ENCODE measurements at places on chromosomes 2 and 18.

GRCh38 chr2:140624200-140624599 is 1506.6 kb downstream of the LRP1B start:
- DNase-seq: no peak

GRCh38 chr2:157326698-157327097 is 1.1 kb upstream of the ERMN start:
- DNase-seq: no peak

DNA sequence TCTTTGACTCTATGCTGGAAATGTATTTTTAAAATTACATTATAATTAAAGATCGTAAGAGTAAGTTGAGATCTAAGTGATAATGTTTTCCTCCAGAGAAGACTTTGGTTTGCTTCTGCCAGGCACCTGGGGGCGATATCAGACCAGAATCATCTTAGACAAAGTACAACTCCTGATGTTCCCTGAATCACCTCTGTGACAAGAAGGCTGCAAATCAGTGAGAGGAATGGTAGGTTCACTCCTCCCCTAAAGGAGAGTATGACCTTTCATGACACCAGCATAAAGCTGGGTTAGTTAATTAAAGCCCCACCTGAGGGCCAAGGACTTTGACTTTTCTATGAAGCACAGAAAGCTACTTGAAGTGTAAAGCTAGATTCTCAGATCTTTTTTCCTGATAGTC is 114.4 kb upstream of the DTNA start:
- DNase-seq: no peak

GRCh38 chr2:8709611-8710010 is 27.8 kb downstream of the ID2 start:
- no peak for DNase-seq

DNA sequence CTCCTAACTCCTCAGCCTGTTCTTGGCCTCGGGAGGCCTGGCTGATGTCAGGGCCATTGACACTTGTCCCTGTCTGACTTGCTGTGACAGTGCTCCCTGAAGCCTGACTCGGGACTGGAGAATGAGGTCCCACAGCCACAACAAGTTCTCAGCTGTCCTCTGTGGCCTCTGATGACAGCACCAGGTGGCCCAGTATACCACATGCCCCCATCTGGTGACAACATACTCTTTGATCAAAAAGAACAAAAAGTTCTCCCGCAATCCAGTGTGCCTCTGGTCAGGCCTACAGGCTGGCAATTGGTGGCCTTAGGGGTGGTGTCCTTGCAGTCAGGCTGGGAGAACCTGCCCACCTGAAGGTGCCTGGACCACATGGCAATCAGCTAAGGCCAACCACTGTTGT is 102.6 kb downstream of the SEPTIN10 start:
- DNase-seq: no peak

- no peak for DNase-seq
These were observed 10.4 kb downstream of the TNFRSF11A start for GRCh38 chr18:62335494-62335893.

- no peak for DNase-seq
These were observed 300.9 kb downstream of the NBAS start for GRCh38 chr2:15260196-15260595.

DNA sequence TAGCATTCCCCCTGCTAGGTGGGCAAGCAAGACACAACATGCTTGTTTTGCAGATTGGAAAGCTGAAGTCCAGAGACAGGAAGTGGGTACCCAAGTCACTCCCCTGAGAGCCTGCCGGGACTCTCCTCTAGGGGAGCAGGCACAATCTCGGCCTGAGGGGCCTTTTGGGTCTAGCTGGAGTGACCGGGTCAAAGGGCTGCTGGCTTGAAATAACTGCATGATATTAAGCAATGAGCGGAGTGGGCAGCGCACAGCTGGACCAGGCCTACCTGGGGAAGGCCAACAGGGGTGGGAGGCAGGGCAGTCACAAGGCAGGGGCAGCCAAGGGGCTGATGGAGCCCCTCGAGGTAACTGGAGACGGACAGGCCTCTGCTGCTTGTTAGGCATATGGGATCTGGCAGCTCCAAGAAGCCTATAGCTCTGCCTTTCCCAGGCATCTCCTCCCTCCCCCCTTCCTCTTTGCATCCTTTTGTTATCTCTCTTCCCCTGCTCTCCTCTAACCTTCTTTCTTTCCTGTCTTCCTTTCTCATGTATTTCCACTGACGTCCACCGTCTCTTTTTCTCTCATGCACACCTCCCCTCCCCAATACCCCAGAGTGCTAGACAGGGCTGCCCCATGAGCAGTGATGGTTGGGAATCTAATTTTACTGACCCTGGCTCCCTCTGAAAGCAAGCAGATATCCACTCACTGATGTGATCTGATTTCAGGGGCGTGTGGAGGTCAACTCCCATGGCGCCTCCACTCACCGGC is 237.5 kb downstream of the LOXHD1 start:
- DNase-seq: no peak

- no peak for DNase-seq
These were observed 39.3 kb upstream of the SH3RF3 start for GRCh38 chr2:109089602-109090300.

- DNase-seq: no peak
These were observed 126.2 kb downstream of the TWIST2 start for GRCh38 chr2:238974081-238974480.

DNA sequence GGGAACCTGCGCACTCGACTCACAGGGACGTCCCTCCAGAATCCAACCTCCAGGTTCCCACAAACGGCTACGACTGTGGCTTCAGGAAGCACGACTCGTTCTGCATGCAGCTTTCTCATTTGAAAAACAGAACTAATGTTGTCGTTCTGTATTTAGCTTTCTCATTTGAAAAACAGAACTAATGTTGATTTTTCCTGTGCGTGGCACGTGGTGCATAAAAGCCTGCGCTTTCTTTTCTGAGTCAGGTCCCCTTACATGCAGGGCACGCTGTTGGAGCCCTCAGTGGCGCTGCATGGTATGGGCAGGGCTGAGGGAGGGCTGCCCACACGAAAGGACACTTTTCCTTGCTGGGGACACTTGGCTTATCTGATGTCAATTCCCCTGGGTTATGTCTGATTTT is 124.3 kb downstream of the TMEM18 start:
- DNase-seq: no peak

- no peak for DNase-seq
These were observed 300.8 kb downstream of the CNTNAP5 start for GRCh38 chr2:124325667-124326440.

- no peak for DNase-seq
These were observed 35.2 kb downstream of the ANKAR start for GRCh38 chr2:189709501-189710221.

DNA sequence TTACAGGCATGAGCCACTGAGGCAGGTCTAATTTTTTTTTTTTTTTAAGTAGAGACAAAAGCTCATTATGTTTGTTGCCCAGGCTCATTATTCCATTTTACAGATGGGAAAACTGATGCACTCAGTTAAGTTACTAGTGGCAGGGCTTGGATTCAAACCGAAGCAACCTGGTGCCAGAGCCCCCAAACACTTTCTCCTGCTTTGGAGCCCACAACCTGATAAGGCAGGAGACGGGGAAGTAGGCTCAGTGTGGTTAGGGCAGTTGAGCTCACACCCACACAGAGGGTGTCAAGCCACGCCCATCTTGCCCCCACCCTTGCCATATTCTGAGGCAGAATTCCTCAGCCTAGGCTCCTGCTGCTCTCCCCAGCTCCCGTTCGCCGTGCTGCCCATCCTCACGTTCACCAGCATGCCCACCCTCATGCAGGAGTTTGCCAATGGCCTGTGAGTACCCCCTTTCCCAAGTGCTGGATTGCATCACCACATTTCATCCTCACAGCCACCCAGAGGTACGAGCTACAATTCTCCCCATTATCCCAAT is 5.8 kb upstream of the CTDSP1 start:
- no peak for DNase-seq

GRCh38 chr18:24504401-24504800 is 44.0 kb downstream of the HRH4 start:
- no peak for DNase-seq

- DNase-seq: no peak
These were observed 313.9 kb downstream of the CELF4 start for GRCh38 chr18:37251679-37252078.

GRCh38 chr18:54386043-54386442 is 28.3 kb downstream of the C18orf54 start:
- DNase-seq: no peak

DNA sequence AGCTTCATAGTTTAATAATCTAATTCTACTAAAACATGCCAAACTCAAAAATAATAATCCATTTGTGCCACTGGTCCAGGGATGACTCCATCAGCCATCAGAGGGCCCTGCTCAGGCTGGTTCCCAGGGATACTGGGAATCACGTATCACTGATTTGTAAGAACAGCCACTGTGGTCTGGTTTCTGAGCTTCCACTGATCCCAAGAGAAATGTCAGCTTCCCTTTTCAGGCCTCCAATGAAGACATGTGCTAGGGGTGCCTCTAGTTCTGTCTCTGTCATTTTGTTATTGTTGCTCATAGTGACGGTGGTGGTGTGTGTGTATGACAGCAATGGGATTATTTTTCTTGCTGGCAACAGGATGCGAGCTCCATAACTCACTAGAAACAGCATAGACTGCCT is 83.2 kb downstream of the CELF4 start:
- DNase-seq: no peak

DNA sequence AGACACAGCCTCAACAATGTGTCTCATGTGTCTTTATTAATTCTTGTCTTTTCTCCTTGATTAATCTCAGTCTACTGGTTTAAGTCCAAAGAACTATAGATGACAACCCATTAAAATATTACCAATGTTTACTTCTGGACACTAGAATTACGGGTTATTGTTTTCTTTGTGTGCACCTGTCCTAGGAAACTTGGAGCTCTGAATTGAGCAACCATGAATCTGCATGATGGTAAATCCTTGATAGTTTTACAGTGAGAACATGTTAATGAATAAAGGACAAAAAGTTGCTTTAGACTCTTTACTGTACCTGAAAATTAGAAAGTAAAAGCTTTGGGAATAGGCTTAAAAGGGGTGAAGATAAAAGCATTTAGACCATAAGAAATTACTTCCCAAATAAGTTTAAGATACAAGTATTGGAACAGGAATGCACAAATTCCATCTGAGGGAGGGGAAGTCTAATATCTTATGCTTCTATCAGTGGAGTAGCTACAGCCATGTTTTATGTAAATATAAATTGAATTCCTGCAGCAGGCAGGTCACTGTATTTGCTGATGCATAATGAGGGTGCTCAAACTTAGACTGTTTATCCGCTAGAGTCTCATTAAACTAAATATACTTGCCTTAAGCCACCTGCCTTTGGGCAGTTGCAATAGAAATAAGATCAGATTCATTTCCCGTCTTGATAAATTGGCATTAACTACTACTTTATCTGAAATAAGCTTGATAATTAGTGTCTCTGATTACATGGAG is 603.7 kb upstream of the GCFC2 start:
- DNase-seq: no peak

- no peak for DNase-seq
These were observed 35.1 kb upstream of the KYNU start for GRCh38 chr2:142842369-142842768.

DNA sequence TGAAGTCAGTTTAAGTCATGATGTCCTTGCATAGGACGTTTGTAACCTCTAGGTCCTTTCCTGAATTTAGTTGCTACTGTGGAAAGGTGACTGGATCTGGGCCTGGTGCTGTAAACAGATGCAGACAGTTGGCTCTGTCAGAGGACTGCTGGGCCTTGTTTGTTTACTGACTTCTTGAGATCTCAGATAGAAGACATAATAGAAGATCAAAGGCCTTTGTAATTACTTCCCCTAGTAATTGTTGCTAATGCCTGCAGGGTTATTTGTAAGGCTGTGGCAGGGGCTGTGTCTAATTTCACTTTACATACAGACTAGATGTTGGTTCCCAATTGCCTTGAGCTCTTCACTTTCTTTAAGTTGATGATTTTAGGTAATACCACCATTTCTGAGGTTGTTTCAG is 42.5 kb downstream of the LYPD6B start:
- peak; percentile 76 for DNase-seq

GRCh38 chr18:79954791-79955190 is 3.3 kb upstream of the SLC66A2 start:
- no peak for DNase-seq

DNA sequence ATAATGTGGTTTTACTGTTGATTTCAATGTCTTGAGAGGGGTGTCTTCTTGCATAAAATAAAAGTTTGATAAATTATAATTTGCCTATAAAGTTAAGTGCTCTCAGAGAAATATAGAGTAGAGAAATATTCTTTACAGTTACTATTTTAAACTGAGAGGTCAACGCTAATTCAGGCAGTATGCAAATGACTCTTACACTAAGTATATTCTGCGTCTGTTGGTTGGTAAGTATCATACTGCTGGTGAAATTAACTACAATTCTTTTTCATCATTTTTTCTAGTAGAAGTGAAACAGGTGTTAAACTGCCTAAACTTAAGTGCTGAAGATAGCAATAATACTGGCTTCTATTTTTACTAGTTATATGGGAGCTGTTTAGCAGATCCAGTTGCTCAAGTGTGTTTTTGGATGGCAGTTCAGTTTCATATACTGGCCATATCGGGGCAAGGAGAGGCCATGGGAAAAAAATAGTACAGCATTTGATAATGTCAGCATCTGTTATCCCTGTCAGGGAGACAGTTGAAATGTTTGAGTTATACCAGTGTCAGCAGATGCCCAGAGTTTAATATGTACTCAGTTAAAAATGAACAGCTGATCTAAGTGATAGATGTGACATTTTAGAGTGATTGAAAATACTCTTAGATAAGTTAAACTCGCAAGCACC is 86.2 kb downstream of the MIB1 start:
- DNase-seq: no peak

- DNase-seq: no peak
These were observed 132.1 kb downstream of the NFATC1 start for GRCh38 chr18:79527656-79528315.

DNA sequence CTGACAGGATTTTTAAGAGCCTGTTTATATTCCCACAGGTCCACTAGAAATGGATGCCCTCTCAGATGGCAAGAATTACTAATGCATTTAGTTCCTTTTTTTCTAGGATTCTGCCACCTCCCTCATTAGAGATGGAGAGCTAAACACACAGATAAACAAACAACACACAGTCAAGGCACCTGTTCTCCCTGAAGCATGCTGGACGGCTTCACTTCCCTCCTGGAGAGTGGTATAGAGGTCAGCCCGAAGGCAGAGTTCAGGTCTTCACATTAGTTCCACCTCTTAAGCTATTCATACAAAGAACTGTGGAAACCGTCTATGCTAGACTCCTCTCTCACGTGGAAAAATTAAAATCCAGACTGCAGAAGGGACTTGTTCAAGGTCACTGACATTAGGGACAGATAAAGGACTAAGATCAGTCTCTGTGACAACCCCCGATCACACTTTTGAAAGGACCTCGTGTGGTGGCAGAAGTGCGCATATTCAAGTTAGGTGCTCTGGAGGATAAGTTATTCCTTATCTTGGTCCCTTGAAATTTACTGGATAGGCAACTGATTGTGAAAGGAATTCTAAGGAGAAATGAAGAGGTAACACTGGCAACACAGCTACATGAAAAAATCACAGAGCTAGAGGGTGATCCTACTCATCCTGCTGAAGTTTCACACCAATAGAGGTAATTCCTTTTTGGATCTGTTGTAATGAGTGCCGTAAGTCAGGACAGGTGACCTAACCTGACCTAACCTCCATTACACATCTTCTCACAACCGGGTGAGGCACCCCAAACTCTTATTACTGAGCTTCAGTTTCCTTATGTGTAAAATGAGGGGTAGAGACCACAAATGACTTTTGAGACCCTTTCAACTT is 75.1 kb downstream of the SPRED2 start:
- no peak for DNase-seq

Data from LNCaP clone FGC (cell line).